Fibroblast of lung (primary cell): ENCODE measurements at places on chromosomes 6 and 20. TPM values are rescaled to one million over a fixed set of nuclear protein-coding genes. Genes with fewer than 3 reads are reported as not detected.
A peak's percentile ranks its signal among the peaks of the same experiment; 100 is the strongest.

- peak; percentile 19 for DNase-seq
These were observed 42.8 kb upstream of the UBR2 start for GRCh38 chr6:42520786-42521607.

GRCh38 chr6:11607383-11607782 lies 69.8 kb downstream of the TMEM170B start:
- no peak for DNase-seq

- peak; percentile 76 for DNase-seq
These were observed 30.3 kb upstream of the RCAN2 start for GRCh38 chr6:46521464-46521971.

GRCh38 chr6:120615238-120615637 lies 719.0 kb downstream of the TBC1D32 start:
- no peak for DNase-seq

GRCh38 chr6:148758492-148758891 lies 11.7 kb downstream of the UST start:
- DNase-seq, result no peak

DNA sequence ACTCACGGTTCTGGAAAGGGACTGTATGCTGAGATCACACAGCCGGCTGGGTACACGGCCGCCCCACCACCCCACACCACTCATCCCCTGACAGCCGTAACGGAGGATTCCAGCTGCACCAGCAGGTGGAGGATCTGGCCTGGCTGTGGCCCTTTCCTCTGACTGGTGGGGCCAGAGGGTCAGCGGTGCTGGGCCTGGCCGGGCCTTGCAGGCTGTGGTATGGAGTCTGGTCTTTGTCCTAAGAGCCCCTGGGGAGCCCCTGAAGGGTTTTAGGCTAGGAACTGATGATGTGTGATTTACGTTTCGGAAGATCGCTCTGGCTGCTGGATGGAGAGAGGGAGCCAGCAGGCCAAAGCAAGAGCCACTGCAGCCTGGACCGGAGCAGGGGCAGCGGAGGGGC lies 26.6 kb downstream of the NOL4L start:
- DNase-seq, result no peak

- no peak for DNase-seq
These were observed 772 bp downstream of the HINT3 start for GRCh38 chr6:125957391-125957693.

GRCh38 chr6:30917041-30917440 lies 3.0 kb downstream of the VARS2 start:
- DNase-seq, result no peak

Gene TGM3
- total RNA-seq, result under 0.01 TPM in 1 of 2 replicates, not detected in the other

Gene LGSN
- under 0.01 TPM in 1 of 2 replicates, not detected in the other for total RNA-seq

Gene BTNL2
- not detected in 2 replicates for total RNA-seq

Gene ECT2L
- total RNA-seq, result under 0.01 and 0.17 TPM in 2 replicates

Gene ID4
- total RNA-seq, result 0.83 and 3.1 TPM in 2 replicates

Gene SPATA25
- total RNA-seq, result 1.5 and 3.6 TPM in 2 replicates

Gene SDC4
- total RNA-seq, result 142 and 175 TPM in 2 replicates

Gene PYGB
- total RNA-seq, result 81.7 and 89.5 TPM in 2 replicates
